ENCODE measurements at places on chromosomes 11 and 22. TPM values are rescaled to one million over a fixed set of nuclear protein-coding genes. Genes with fewer than 3 reads are reported as not detected.

Gene FXYD2
- total RNA-seq: 456 TPM

Gene SLC37A4
- 28.3 TPM for total RNA-seq

DNA sequence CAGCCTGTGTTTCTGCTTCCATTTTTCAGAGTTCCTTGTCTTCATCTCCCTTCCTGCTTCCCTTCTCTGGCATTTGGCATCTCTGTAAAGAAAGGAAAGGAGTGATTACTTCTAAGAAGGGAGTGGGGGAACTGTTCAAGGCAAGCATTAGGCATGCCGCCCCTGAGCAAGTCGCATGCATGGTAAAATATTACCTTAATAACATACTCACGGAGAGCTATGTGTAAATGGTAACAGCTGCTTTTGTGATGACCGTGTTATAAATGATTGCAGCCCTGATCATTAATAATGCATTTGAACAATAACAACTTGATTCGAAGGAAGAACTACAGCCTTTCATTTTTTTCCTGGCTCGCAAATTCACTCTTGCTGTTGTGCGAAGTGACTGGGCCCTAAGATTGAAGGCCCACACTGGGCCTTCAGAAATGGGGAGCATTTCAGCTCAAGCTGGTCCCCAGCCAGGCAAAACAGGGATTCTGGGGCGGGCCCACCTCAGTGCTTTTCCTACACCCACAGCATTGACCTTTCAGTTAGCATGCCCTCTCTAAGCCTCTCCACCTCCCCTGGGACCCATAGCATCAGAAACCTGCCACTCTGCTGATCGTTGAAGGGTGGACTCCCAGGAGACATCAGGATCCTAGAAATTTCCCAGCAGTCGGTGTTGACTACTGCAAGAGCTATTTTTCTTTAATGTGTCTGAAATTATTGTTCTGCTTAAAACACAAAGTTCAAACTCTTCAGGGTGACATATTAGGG lies 263.0 kb upstream of the CADM1 start:
- DNase-seq: no peak

DNA sequence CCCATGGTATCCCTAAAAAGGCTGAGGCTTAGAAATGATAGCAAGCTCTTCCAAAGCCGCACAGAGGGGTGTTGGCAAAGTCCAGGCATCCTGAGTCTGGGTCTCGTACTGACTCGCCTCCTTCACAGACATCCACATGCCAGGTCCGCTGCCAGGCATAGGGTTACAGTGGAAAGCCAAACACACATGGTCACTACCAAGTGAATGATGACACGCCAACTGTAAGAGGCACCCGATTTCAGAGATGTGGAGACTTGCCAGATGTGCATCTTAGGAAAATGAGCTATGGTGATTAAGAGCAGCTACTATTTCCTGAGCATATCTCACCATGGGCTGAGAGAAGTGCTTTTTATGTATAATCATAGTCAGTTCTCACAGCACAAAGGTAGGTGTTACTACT lies 314.9 kb downstream of the MIAT start:
- DNase-seq: no peak

- DNase-seq: no peak
These were observed 56.3 kb upstream of the ADSL start for GRCh38 chr22:40289991-40290459.

DNA sequence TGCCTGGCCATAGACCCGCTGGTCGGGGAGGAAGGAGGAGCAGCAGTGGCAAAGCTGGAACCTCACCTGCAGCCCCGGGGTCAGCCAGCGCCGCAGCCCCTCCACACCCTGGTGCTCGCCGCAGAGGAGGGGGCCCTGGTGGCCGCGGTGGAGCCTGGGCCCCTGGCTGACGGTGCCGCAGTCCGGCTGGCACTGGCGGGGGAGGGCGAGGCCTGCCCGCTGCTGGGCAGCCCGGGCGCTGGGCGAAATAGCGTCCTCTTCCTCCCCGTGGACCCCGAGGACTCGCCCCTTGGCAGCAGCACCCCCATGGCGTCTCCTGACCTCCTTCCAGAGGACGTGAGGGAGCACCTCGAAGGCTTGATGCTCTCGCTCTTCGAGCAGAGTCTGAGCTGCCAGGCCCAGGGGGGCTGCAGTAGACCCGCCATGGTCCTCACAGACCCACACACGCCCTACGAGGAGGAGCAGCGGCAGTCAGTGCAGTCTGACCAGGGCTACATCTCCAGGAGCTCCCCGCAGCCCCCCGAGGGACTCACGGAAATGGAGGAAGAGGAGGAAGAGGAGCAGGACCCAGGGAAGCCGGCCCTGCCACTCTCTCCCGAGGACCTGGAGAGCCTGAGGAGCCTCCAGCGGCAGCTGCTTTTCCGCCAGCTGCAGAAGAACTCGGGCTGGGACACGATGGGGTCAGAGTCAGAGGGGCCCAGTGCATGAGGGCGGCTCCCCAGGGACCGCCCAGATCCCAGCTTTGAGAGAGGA lies 11.9 kb downstream of the TMEM121B start:
- DNase-seq: no peak

DNA sequence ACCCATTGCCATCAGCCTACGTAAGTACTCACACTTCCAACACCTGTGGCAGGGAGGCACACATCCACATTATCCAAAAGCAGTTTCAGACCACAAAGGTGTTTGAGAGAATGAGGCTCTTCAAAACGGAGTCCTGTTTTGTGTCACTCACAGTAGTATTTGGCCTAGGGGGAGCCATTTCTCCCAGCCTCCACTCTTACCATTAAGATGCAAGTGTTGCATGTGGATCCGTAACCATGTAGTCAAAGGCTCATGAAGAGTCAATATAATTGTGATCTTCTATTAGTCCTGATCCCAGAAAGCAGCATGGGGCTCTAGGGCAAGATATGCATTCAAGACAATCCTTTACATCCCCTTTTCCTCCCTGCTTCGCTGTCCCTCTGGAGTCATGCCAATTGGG lies 41.5 kb downstream of the IL10RA start:
- DNase-seq: no peak
